ENCODE measurements at places on chromosomes 1 and 21. TPM values are rescaled to one million over a fixed set of nuclear protein-coding genes. Genes with fewer than 3 reads are reported as not detected.

The USH2A gene
- polyA plus RNA-seq: 0.42 TPM

The LRRC71 gene
- polyA plus RNA-seq: 0.99 TPM

The SH3BGR gene
- polyA plus RNA-seq: 6.4 TPM

The DNALI1 gene
- 76.1 TPM for polyA plus RNA-seq

The LRRC52 gene
- polyA plus RNA-seq: not detected

The YBX1 gene
- 644 TPM for polyA plus RNA-seq

The DCDC2B gene
- polyA plus RNA-seq: 0.21 TPM

The UTS2 gene
- 0.61 TPM for polyA plus RNA-seq

DNA sequence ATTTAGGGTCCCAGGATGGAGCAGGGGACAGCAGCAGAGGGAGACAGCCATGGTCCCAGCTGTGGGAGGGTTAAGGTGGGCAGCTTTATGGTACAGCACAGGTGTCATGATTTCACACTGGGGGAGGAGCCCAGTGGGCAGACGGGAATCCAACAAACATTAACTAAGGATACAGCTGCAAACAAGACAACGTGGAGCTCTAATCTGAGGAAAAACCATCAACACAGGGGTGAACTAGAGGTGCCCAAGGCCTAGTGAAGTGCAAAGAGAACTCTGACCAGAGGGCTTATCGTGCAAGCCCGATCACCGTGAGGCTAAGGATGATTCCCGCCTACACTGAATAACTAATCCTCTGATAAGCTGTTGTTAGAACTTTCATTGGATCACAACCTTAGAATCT lies 18.7 kb downstream of the ECE1 start:
- no peak for DNase-seq

DNA sequence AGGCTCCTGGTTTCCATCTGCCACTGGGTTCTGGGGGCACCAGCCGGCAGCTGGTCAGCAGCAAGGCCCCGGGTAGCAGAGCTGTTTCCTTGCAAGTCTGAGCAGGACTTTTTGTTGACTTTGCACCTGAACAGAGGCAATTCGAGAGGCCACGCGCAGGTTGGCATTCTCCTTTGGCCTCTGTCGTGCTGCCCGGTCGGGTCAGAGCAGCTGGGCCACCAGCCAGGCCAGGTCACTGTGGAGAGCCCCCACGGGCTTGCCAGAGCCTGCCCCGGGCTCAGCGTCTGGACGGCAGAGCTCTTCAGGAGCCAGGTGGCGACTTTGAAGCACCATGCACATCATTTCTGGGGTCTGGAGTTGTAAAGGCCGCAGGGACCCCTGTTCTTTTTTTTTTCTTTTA lies 28.4 kb upstream of the TMEM52 start:
- no peak for DNase-seq

- DNase-seq: no peak
Observed at GRCh38 chr1:113534130-113534817, 144.0 kb downstream of the MAGI3 start.

- no peak for DNase-seq
Observed at GRCh38 chr1:111618961-111619634, 491 bp upstream of the RAP1A start.

DNA sequence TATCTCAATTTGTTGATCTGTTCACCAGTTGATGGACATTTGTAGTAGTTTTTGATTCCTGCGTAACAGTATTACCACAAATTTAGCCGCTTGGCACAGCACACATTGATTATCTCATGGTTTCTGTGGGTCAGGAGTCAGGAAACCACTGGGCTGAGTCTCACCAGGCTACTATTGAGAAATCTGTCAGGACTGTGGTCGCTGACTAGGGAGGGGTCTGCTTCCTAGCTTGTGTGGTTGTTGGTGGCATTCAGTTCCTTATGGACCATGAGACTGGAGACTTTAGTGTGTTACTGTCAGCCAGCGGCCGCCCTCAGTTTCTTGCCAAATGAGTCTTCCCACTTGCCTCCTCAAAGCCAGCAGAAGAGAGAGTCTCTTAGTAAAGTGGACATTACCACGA lies 9.8 kb downstream of the PEX14 start:
- DNase-seq: no peak

DNA sequence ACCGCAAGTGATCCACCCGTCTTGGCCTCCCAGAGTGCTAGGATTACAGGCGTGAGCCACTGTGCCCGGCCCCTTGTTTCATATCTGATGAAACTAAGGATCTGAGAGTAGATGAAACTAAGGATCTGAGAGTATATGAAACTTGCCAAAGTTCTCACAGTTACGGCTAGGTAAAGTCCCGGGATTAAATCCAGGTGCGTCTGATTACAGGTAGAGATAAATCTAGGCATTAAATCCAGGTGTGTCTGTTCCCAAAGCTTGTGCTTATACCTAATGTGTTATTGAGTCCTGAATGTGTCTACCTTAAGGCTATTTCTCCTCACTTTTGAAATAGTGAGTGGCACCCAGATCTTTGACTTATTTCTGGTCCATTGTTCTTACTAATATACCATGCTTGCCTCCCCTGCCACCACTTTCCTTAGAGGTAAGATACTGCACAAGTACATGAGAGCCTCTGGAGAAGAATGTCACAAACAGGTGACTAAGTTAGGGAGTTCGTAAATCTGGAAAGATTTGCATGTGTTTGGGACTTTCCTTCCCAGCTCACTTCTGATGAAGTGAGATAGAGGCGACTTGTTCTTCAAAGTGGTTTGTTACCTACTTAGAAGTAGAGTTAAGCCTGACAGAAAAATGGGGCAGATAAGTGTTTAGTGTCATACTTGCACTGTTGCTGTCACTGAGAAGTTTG lies 66.5 kb downstream of the AK4 start:
- no peak for DNase-seq

- DNase-seq: no peak
Observed at GRCh38 chr1:44860891-44861425, 17.9 kb upstream of the PTCH2 start.

- DNase-seq: no peak
Observed at GRCh38 chr1:206685334-206685768, 646 bp downstream of the MAPKAPK2 start.

- no peak for DNase-seq
Observed at GRCh38 chr1:150507912-150508864, at the start of gene ECM1. ECM1 (plus strand) TSS chr1:150508109; CDS start chr1:150508210, 101 bp downstream.

DNA sequence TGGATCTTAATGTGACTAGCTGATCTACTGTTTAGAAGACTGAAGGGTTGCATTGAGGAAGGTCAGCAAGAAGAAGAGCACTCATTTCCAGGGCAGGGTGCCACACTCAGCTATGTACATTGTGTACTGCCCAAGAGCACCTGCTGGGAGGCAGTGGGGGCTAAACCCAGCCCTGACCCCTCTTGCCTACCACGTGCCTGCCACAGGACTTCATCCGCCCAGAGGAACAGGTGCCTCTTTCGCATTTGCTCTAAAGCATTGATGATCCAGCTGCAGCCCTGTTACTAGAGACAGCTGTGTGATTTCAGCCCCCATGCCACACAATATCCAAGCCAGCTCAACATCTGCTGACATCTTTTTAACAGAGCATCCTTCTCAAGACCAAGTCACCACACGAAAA lies 341.8 kb downstream of the LMX1A start:
- DNase-seq: no peak

DNA sequence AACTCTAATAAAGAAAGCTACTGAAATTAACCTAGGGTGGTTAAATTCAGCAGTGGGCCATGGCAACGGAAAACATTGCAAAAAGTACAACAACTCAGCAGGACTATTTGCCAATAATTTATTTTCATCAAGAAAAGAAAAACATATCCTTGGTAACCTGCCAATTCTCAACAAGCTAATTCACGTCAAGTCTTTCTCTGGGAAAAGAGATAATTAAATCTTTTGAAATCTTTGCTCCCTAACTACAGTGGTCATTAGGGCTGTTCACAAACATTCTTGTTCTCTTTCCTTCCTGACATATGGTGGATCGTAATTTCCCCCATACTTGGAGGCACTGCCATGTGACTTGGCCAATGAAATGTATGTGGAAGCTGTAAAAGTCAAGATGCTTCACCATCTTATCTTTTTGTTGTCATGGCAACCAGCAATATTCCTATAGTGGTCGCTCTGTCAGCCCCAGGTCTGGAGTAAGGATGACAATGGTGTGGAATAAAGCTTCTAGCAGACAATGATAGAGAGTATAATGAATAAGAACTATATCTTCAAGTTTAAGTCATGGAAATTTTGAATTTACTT lies 29.6 kb upstream of the ZNF326 start:
- DNase-seq: no peak

- DNase-seq: no peak
Observed at GRCh38 chr1:87906078-87906477, 577.4 kb downstream of the LMO4 start.

DNA sequence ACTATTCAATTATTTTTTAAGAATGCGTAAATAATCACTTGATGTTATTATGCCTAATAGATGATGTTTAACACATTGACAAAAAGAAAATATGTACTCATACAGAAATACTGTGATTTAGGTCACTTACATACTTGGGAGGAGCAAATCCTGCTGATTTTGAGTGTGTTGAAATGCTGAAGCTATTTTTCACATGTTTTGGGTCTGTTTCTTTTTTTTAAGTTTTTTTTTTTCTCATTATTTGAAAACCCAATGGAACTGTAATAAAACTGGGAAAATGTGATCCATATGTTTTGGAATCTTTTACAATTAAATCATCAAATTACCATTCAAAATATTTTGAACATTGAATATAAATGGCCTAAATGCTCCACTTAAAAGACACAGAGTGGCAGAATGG lies 366.2 kb upstream of the ADAMTS5 start:
- DNase-seq: no peak

- no peak for DNase-seq
Observed at GRCh38 chr21:32976791-32977190, 48.9 kb upstream of the OLIG2 start.

DNA sequence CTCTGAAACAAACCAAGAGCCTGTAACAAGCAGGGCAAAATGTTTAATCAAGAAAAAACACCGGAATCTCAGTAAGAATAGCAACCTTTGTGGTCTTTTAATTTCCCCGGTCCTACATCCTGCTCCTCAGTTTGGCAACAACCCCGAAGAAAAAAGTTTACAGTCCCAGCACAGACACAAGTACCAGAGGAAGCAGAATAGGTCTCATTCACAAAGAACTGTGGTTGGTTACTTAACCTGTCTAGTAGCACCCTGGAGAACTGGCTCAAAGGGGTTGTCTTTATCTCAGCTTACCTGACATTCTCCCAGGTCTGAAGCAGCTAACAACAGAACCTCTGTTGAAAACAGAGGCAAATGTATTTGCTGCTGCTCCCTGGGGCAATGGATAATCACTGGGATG lies 399.3 kb downstream of the AJAP1 start:
- no peak for DNase-seq

- DNase-seq: no peak
Observed at GRCh38 chr1:209884249-209884648, 53.8 kb upstream of the SYT14 start.
